ENCODE measurements at places on chromosomes 6 and 20.
A peak's percentile ranks its signal among the peaks of the same experiment; 100 is the strongest.

DNA sequence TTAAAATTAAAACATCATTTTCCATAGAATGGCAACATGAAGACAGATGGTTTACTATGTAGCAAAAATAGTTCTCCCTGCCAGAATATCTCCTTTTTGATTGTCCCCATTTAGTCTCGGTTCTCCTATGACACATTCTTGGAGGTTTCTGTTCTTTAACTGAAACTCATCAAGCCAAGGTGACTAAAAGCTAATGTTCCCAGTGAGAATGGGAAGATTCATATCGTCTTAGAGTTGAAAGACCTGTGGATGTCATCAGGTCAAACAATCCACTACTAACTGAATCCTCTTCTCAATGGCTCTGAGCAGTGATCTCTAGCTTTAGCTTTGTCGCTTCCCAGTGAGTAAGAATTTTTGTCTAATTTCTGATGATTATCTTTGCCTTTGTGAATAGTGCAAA is 1.3 kb upstream of the DOK5 start:
- no peak for DNase-seq

DNA sequence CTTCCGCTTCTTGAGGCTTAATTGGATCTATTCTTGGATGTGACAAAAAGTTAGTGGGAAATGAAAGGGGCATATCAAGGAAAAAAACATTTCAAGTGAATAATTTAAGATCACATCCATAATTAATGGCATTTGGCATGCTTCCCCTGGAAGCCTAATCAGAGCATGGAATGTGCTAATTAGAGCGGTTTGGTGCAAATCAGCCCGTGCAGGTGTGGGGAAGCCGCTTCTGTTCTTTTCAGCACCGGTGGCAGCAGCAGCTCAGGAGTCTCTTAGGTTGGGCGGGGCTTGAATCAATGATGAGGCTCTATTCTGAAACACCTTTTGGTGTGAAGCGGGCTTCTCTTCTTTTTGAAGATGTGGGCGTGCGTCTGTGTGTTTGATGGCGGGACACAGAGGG is 301.2 kb downstream of the LRFN2 start:
- no peak for DNase-seq

DNA sequence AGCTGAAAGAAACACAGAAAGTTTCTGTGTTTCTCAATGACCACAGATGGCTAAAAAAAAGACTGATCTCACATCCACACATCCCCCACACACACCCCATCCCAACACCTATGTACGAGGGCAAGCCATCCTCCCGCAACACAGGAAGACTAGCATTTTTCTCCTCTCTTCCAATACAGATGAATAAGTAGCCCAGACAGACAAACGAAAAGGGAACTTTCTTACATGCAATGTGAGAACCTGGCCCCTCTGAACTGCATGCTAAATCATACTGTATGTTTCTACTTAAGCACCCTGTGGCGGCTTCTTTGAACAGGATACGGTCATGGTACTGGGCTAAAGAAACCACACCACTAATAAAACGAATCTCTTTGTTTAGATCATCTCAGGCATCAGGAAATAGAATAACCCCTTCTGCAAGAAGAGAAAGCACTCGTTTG is 116.2 kb downstream of the GMDS start:
- DNase-seq: no peak

DNA sequence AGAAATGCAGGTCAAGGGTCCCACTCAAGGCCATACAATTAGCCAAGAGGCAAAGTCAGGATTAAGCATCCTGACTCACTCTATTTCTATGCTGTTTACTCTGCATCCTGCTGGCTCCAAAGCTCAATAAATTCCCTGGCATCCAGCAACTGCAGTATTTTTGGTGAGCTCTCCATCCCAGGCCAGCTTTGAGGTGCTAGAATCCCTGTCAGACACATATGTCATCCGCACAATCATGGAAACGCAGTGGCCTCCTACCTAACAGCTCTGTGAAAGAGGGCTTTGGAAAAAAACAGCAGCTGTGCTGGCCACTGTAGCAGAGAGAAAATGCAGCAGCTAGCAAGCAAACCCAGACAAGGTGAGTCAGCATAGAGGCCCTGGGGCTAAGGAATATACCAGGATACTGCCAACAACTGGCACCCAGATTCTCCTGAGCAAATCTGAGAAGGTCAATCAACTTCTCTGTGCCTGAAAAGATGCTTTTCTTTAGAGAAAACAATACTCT is 58.4 kb downstream of the ANKEF1 start:
- peak; percentile 37 for DNase-seq

- DNase-seq: no peak
Observed at GRCh38 chr20:3706774-3707507, 5.5 kb downstream of the SIGLEC1 start.

GRCh38 chr6:37858363-37858762 is 38.8 kb downstream of the ZFAND3 start:
- no peak for DNase-seq

GRCh38 chr6:138499303-138500018 is at the start of gene NHSL1:
NHSL1 (minus strand) TSS chr6:138499494; CDS start chr6:138499290, 204 bp downstream.
- no peak for DNase-seq

GRCh38 chr6:76220805-76221204 is 148.3 kb upstream of the IMPG1 start:
- no peak for DNase-seq

DNA sequence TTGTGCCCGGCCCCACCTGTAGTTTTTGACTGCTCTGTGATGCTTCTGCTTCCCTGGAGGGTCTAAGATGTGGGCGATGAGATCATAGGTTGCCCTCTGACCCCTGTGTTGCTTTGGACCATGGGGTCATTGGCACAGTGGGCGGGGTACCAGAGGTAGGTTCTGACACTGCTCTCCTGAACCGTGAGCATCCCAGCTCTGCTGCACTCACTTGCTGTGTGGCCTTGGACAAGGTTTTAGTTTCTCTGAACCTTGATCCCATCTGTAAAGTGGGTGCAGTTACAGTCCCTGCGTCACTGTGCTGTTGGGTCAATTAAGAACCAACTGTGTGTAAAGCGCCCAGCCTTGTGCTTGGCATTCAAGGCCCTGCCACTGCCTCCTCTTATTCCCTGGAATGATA is 30.9 kb downstream of the SRC start:
- no peak for DNase-seq

- no peak for DNase-seq
Observed at GRCh38 chr20:44354979-44355497, 461 bp upstream of the HNF4A start.

DNA sequence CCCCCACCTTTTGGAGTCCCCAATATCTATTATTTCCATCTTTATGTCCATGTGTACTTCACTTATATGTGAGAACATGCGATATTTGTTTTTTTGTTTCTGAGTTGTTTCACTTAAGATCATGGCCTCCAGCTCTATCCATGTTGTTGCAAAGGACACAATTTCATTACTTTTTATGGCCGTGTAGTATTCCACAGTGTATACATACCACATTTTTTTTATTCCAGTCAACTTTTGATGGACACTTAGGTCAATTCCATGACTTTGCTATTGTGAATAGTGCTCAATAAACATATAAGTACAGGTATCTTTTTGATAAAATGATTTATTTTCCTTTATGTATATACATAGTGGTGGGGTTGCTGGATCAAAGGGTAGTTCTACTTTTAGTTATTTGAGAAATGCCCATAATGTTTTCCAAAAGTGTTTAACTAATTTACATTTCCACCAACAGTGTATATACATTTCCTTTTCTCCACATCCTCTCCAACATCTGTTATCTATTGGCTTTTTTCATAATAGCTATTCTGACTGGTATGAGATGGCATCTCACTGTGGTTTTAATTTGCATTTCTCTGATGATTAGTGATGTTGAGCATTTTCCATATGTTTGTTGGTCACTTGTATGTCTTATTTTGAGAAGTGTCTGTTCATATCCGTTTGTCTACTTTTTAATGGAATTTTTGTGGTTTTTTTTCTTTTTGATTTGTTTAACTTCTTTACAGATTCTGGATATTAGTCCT is 34.0 kb upstream of the COL10A1 start:
- no peak for DNase-seq

DNA sequence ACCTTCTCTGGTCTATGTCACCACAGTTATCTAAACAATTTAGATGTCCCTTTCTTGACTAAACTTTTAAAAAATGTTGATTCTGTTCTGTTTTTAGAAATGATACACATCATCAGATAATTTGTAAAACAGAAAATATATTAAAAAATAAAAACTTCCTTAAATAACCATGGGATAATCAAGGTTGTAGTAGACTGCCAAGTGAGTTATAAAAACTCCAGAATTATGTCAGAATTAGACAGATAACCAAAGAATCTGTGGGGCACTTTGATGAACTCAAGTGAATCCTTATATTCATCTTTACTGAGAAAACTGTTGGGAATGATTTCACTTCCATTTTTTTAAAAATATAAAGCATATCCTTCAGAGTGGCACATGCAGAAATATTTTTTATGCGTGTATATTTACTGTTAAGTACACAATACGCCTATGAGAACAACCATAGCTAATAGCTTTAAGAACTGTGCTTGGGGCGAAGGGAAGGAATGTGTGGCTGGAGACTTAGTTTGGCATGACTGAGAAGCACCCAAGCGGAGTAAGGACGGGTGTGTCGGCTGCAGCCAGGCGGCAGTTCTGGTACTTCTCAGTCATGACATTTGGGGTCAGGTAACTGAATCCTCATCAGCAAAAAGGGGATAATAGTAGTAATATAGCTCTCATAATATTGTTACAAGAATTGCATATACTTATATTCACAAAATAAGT is 604.7 kb upstream of the CITED2 start:
- no peak for DNase-seq

DNA sequence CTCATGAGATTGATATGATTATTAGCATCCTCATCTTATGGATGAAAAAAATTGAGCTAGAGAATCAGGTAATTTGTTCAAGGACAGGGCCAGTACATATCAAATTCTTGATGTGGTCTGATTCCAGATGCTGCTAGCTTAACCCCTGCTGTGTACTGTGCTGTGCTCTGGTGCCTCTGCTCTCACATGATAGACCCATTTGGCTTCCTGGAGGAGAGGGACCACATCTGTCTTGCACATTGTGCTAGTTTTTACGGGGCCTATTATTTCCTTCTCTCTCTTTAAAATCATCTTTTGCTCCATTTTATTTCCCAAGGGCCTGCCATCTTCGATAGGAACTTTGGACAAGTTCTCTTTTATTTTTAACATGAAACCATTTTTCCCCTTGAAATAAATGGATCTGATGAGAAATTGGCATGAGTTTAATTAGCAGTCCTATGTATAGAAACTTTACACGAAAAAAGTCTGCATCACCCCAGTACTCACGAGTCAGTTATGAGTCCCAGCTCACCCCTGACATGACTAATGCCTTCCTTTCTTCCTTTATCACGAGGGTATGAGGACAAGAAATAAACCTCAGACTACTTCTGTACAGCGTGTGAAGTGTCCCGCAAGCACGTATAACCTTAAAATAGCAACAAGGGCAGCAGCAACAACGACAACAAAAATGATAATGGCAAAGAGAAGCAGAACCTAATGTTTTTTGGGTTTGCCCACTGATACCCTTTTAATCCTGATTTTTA is 26.5 kb downstream of the CD109 start:
- no peak for DNase-seq

GRCh38 chr6:126396131-126396530 is 56.2 kb downstream of the CENPW start:
- no peak for DNase-seq

GRCh38 chr20:45032781-45033180 is 66.5 kb downstream of the STK4 start:
- no peak for DNase-seq

GRCh38 chr6:163324688-163325389 is 89.7 kb upstream of the QKI start:
- DNase-seq: no peak

- DNase-seq: no peak
Observed at GRCh38 chr6:151260205-151260604, 20.4 kb downstream of the AKAP12 start.
